Smooth muscle cell of the coronary artery (primary cell): ENCODE measurements at places on chromosomes 16 and 17. TPM values are rescaled to one million over a fixed set of nuclear protein-coding genes. Genes with fewer than 3 reads are reported as not detected.

CBX2 gene
- 0.23 and 1.1 TPM in 2 replicates for total RNA-seq

CRHR1 gene
- total RNA-seq, result not detected in 2 replicates

RNF222 gene
- not detected in 2 replicates for total RNA-seq

SALL1 gene
- under 0.01 TPM in 1 of 2 replicates, not detected in the other for total RNA-seq
